ENCODE measurements at places on chromosomes 3 and 15.

GRCh38 chr3:136861890-136862616 lies at the start of gene NCK1:
TSS of gene NCK1 (plus strand) at chr3:136862208. CDS start at chr3:136928002, 65,794 bp downstream.
- DNase-seq = peak; percentile 92

DNA sequence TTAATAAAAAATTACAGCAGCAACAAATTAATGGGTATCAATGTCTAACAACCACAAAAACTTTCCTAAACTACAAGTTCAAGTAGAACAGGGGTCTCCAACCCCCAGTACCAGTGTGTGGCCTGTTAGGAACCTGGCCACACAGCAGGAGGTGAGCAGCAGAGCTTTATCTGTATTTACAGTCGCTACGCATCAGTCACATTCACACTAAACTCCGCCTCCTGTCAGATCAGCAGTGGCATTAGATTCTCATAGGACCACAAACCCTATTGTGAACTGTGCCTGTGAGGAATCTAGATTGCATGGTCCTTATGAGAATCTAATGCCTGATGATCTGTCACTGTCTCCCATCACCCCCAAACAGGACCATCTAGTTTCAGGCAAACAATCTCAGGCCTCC lies 18.5 kb upstream of the LIPC start:
- no peak for DNase-seq

DNA sequence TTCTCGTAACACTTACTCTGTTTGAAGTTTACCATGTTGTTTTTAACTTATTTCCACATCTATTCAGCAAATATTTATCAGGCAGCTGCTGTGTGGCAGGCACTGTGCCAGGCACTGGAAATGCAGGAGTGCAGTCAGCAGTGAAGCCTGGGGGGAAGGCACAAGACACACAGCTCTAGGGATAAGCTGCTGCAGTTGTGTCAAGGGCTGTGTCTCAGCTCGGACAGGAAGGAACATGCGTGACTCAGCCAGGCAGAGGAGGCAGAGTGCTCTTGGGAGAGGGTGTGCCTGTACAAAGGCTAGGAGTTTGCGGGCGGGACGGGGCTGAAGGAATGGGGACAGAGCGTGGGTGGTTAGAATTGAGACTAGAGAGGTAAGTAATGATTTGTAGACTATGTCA lies 24.7 kb downstream of the LYSMD4 start:
- no peak for DNase-seq

GRCh38 chr15:53611145-53611920 lies 148.1 kb downstream of the WDR72 start:
- DNase-seq = no peak

DNA sequence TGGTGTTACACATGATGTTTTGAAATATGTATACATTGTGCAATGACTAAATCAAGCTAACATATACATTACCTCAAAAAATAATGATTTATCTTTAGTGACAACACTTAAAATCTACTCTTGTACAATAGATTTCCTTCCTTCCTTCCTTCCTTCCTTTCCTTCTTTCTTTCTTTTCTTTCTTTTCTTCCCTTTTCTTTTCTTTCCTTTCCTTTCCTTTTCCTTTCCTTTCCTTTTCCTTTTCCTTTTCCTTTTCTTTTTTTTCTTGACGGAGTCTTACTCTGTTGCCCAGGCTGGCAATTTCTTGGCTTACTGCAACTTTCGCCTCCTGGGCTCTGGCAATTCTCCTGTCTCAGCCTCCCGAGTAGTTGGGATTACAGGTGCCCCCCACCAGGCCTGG lies 170.5 kb downstream of the NLGN1 start:
- DNase-seq = no peak

DNA sequence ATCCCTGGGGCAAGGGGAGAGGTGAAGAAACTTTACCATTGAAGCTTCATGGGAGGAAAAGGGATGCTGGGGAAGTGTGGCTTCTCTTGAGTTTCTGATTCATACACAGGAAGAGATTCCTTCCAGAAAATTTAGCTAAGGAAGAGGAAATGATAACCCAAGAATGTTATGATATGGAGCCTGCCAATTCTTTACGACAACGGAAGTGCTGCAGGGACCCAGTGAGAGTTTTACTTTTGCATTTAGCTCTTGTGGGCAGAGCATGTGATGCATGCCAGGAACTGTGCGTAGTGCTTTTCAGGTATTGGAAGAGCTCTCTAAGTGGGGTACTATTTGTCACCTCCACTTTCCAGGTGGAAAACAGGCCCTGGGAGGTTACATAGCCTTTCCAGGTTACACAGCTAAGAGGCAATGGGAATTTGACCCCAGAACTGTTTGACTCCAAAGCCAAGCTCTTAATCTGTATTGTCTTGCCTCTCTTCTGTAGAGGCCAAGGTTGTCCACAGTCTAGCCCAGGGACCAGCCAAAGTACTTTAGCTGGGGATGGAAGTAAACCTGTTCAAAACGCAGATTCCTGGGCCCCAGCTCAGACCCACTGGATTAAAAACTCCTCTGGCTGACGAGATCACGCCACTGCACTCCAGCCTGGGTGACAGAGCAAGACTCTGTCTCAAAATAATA lies 23.0 kb downstream of the CMTM7 start:
- DNase-seq = no peak

DNA sequence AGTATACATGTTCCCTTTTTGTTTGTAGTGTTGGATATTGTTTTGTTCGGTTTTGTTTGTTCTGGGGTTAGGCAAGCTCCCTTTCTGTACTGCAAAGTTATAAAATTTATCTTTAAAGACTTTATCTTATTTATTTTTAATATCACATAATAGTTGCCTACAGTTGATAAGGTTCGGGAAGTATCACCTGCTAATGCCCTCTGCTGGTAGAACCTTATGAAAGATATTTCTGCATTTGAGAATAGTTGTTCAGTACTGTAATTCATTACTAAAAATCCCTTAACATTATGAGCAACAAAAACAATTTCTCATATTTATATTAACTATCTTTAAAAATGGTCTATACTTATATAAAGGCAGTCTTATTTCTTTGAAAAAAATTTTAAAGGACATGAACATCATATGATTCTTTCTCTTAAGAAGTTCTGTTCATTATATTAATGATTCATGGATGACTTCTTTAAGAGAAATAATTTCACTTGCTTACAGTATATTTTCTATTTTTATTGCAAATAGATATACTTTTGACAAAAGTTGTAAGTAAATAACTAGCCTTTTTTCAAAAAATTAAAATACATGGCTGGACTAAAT lies 1126.8 kb downstream of the SI start:
- no peak for DNase-seq

DNA sequence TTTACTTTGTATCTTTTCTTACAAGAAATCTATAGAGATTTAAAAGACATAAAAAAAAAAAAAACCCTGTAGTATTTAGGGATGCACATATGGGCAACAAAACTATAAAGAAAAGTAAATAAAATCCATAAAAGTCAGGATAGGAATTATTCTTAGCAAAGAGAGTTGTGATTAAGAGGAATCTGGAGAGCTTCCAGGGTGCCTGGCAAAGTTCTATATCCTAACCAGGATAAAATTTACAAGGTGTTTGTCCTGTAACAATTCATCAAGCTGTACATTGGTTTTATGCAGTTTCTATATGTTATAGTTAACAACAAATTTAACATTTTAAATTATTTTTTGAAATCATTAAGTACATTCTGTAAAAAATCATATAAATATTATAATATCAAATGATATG lies 7.9 kb downstream of the SECISBP2L start:
- no peak for DNase-seq

DNA sequence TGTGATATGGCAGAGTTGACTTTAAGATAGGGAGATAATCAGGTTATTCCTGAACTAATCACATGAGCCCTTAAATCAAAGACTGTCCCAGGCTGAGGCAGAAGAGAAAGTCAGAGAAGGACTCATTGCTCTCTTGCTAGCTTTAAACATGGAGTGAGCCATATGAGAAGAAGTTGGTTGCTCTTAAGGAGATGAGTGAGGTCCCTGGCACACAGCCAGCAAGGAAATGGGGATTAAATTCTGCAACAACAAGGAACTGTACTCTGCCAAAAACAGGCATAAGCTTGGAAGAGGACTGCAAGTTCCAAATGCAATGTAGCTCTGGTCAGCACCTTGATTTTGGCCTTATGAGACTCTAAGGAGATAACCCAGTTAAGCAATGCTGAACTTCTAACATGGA lies 457.0 kb downstream of the PLOD2 start:
- DNase-seq = no peak

DNA sequence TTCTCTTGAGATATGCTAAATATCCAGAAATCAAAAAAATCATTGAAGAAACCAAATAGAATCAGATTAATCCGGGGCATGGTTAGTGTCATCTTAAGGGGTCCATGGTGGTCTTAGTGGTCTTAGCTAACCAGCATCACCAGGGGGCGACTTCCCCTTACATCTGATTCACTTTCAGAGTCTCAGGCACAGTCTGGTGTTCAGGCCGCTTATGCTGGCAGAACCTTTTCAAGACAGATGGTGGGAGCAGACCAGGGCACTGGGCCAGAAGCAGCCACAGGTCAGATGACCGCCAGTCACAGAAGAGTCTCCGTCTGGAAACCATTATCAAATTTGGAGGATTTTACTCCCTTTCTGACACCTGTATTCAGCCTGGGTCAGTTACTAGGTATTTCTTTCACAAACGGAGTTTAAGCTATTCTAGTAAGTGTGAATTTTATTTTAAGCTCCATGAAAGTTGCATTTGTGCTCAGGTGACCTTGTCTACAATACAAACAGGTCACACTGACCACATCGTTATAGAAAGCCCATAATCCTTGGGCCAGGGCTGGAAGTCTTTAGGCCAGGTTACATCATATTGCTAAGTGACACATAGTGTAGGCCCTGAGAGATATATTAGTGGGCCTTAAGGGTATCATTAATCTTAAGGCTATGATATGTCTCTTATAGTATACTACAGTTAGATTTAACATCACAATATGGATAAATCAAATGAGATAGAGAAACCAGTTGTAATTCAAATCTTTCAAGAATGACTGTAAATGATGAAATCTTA lies 365.5 kb downstream of the GBE1 start:
- DNase-seq = no peak
